Activated T-helper 2 cell treated with anti-CD3 and anti-CD28 coated beads, Interferon-gamma antibody, Interleukin-2, Interleukin-4, amounts not matched to agents 10 μg/mL and 5 μg/mL and 100 μg/mL, durations not matched to agents 14 hours and 24 hours and 36 hours (primary cell): ENCODE measurements at places on chromosomes 4 and X.

DNA sequence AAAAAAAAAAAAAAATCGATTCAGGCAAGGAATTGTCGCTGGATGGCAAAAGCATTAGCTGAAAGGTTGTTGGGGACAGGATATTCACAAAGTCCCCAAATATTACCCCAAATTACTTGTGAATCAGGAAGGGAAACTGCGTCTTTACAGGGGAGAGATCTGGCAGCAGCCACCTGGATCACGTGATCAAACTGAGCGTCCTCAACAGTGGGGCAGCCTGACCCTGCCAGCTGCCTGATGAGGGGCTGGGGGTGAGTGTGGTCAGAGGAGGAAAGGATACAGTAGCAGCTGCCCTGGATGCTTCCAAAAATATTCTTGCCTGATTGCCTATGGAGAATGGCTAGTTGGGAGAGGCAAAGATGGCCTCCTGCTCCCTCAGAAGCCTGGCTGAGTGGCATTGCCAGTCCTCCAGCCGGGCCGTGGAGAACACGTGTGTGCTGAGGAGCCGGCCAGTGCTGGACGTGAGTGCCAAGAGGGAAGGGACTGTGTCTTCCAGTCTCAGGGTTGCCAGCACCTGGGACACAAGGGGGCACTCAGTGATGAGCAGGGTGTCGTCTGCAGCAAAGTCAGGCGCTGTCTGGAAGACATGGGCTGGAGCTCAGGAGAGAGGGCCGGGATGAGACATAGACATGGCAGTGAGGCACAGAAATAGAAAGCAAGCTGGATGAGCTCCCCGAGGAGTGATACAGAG is 3.0 kb upstream of the LAGE3 start:
- no peak for DNase-seq

GRCh38 chr4:23382879-23383278 is 507.0 kb downstream of the PPARGC1A start:
- no peak for DNase-seq

DNA sequence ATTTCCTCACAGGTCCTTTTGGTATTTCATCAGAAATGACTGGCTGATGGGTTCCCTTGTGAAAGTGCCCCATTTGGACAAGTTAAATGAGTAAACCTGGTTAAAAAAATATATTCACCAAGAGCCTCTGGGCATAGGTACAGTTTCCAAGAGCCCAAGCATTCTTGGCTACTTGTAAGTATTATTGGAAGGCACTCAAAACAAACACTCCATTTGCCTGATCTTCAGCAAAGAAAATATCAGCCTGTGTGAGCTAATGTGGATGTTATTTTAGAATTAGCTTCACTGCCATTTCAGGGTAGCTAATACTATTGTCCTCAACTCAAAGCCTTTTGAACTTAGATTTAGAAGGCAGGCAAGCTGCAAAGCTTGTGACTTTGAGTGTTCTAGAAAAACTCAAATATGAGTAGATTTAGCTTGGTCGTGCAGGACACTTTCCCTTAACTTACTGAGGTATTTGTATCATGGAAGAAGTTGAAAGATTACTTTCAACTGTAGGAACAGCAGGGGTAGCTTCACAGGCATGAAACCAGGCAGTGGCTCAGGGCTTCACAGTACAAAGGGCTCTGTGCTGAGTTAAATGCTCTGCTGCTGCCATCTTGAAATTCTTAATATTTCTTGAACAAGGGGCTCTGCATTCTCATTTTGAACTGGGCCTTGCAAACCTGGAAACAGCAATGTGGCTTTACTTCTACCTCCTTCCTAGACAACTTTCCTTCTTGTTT is 177.2 kb downstream of the AMELX start:
- DNase-seq, result no peak

GRCh38 chrX:10399043-10399741 is 221.2 kb downstream of the MID1 start:
- no peak for DNase-seq

GRCh38 chr4:188778905-188779304 is 639.7 kb downstream of the TRIML1 start:
- DNase-seq, result no peak

DNA sequence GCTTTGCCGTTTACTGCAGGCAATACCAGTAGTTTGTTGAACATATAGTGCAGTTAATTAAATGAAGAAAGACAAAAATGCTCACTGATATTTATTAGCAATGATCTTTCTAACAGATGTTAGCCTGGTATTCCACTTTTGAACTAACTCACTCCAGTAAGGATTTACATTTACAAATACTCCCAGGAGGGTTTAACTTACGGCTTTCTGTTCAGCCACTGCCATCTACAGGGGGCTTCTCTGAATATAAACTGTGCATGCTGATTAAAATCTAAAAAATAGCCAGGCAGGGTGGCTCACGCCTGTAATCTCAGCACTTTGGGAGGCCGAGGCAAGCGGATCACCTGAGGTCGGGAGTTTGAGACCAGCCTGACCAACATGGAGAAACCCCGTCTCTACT is 2.2 kb upstream of the SRD5A3 start:
- DNase-seq, result no peak

DNA sequence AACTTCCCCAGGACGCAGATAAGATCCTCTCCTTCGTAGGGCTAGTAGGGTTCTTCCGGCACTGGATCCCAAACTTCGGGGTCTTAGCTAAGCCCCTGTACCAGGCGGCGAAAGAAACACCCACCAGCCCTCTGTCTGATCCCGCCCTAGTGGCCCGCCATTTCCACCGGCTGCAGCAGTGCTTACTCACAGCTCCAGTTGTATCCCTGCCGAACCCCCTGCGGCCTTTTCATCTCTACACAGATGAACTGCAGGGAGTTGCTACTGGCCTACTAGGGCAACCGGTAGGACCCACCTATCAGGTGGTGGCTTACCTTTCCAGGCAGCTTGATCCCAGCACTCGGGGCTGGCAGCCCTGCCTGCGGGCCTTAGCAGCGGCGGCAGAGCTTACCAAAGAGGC is 961.2 kb downstream of the RPA4 start:
- no peak for DNase-seq

GRCh38 chr4:151641167-151641566 is 119.6 kb downstream of the GATB start:
- DNase-seq, result no peak

GRCh38 chr4:94534401-94535312 is 82.9 kb downstream of the PDLIM5 start:
- DNase-seq, result no peak

- DNase-seq, result no peak
Observed at GRCh38 chr4:80229590-80229989, 32.3 kb downstream of the PRDM8 start.

- DNase-seq, result no peak
Observed at GRCh38 chr4:105956569-105956968, 61.3 kb downstream of the NPNT start.
